ENCODE measurements at places on chromosomes 2 and 18. TPM values are rescaled to one million over a fixed set of nuclear protein-coding genes. Genes with fewer than 3 reads are reported as not detected.

The REEP1 gene
- total RNA-seq: 0.53 TPM

The MARS2 gene
- 5.3 TPM for total RNA-seq

The RPL37A gene
- total RNA-seq: 2,952 TPM

The HJURP gene
- 42.4 TPM for total RNA-seq
